ENCODE measurements at places on chromosomes 13 and 19.

GRCh38 chr13:104098421-104098820, 1032.2 kb upstream of the SLC10A2 start:
- no peak for DNase-seq

GRCh38 chr19:35090506-35091214, 25.0 kb upstream of the FXYD3 start:
- peak; percentile 12 for DNase-seq

- DNase-seq: peak; percentile 30
These were observed 11.9 kb upstream of the GDF15 start for GRCh38 chr19:18373892-18374629.

DNA sequence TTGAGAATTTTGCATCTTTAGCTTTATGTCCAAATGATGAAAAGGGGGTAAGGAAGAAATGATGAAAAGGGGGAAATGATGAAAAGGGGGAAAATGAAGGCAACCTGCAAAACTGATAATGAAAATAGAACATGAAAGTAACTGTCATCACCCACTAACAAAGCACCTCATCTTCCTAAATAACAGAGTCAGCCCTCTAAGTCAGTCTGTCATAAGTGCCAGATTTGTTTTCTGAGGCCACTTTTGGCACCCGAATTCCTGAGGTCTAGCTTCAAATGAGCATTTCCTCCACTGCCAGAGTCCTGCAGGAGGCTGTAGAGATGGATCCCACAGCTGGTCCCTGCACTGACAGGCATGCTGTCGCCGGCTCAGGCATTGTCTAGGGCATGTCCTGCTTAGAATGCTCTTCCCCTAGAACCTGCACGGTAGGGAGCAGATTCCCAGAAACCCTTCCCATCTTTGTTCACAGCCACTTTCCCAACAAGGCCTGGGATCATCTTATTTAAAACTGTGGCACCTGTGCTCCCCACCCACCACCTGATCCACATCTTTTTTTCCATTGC, 25.3 kb downstream of the RAP2A start:
- DNase-seq: no peak

DNA sequence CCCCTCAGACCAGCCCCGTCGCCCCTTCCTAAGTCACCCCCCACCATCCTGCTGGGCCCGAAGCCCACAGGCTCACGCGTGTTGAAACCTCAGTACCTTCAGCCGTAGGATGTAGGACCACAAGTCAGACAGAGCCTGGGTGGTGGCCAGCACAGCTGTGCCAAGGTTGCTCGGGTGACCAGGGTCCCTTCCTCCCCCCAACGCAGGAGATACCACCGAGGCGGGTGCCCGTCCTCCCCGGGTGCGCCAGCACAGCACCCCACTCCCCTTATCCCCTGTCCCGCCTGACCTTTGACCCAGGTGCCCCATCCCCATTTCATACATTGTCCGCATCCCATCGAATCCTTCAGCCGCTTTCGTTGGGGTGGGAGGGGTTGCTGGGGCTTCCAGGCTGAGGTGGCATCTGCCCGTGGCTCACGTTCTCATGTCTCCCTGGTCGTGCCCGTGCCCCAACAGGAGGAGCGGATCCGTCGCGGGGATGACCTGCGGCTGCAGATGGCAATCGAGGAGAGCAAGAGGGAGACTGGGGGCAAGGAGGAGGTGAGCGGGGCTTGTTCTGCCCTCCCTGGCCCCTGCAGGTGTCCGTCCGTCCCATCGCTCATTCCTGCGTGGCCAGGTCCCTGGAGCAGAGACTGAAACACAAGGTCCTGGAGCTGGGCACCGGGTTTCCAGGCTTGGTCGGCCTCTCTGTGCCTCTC, 14.5 kb downstream of the EPN1 start:
- no peak for DNase-seq

DNA sequence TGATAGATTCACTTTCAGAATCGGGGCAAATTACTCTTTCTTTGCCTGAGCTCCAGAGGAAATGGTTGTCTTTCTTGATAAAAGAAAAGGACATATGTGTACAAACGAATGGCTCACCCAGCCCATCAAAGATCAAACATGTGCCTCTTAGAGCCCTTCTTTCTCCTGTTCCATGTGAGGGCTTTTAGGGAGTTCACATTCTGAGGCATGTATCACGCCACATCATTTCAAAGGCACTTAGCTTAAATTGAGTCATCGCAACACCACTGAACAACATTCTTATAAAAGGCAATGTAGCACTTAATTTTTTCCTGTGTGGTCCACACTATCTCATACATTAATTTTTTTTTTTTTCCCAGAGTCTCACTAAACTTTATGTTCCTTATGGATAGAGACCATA, 521.0 kb downstream of the SUCLA2 start:
- no peak for DNase-seq

DNA sequence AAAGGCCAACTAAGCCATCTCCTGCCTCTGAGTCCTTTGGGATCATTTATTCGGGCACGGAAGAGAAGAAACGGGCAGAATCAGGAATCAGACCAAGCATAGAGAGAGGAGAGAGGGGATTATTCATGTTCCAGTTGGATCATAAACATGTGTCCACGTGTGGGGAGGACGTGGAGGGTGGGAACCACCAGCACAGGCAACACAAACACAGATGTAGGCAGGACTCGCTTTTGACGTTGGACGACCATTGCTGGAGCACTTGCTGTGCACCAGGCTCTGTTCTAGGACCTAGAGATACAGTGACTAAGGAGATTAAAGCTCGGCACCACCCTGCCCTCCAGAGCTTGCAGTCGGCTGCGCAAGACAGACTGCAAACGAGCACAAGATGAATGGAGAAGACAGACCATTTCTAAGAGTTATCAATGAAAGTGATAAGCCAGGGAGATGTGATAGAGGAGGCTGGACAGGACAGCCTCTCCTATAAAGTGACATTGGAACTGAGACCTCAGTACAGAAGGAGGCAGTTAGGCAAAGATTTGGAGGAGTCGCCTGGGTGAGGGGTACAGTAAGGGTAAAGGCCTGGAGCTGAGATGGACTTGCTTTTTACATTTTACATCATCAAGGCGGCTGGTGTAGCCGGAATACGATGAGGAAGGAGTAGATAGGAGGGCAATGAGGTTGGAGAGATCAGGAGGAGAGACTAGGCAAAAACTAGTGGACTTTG, 716 bp downstream of the SH2D3A start:
- DNase-seq: no peak

DNA sequence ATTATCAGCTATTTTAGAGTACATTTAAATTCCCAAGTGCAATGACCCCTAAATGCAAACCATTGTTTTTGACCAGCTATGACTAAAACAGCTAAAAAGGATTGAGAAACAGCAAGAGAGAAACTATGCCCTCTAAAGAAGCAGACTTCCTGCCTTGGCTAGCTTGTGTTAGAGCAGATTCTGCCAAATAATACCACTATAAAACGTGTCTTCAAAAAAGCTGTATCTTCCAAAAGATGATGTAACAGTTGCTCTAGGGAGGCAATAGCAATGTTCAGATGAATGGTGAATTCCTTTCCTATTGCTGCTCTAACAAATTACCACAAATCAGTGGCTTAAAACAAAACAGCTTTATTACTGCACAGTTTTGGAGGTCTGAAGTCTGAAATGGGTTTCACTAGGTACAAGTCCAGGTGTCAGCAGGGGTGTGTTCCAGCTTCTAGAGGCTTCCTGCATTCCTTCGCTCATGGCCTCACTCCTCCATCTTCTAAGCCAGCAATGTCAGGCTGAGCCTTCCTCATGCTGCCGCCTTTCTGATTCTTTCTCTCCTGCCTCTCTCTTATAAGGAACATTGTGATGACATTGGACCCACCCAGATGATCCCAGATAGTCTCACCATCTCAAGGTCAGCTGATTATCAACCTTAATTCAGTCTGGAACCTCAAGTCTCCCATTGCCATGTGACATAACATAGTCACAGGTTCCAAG, 84.5 kb downstream of the LRRC63 start:
- DNase-seq: no peak

GRCh38 chr19:31518216-31519020, 169.2 kb upstream of the TSHZ3 start:
- no peak for DNase-seq

DNA sequence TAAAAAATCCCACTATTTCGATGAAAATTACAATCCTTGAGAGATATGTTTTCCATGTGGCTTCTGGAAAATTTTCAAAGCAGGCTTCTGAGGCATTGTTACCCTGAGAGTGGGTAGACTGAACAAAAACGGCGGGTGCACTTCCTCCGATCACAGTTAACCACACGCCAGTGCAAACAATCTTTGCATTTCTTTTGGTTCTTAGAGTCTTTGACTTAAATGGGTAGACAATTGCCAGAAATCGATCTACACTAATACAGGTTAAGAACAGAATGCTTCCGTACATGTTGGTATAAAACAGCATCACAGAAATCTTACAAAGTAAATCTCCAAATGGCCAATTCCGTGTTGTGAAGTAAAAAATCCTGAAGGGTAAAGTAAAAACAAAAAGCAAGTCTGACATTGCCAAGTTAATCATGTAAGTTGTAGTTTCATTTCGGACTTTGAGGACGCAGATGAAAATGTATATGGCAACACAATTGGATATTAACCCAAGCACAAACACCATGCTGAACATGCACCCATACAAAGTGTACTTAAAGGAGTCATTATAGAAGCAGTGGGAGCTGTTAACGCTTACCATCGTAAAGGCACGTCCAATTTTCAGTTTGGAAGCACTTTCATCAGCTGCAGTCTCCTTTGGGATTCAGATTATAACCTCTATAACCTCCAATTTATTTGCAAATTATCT, 927 bp downstream of the LPAR6 start:
- DNase-seq: no peak

DNA sequence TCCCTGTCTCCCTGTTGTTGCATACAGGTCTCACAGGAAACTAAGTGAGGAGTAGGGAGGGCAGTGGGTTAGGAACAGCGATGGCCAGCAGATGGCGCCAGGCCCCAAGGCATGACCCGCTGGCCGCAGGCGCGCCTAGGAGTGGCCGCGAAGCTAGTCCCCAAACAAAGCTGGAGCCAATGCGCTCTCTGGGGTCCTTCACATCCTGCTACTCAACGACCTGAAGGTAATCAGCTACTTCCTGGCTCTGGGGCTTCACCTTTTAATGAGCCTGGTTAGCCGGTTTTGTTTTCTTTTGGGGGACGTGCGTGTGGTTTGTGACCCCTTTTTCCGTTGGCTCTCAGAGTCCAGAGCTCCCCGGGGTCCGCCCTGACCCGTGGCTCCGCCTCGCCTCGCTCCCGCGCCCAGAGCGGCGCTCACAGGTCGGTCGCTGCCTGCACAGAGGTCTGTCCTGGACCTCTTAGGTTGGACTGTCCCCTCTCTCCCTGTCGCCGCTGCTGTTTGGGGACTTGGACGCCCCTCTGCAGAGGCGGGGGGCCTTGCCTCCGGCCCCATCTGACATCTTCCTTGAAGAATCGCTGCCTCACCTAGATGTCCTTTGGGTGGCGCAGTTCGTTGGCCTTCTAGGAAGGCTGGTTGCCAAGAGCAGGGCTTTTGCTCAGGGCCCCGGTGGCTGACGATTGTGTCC, 62.2 kb upstream of the GTF3A start:
- DNase-seq: peak; percentile 66

GRCh38 chr13:26011996-26012821, 39.6 kb downstream of the SHISA2 start:
- DNase-seq: peak; percentile 48

DNA sequence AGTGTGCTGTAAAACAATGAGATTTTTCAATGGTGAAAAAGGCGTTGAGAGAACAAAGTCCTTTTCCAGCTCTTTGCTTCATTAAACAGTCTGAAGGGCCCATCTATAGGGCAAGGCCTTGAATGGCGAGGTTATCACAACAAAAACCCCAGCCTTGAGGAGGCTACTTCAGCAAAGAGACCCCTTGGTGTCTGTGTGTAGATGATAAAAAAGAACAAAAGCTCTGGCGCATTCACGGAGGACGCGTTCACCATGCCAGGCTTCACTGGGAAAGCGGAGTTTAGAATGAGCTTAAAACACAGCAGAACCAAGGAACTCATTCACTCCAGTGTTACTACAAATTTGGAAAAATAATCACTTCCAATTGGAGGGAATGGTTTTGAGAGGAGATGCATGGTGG, 530.0 kb upstream of the ARGLU1 start:
- no peak for DNase-seq

DNA sequence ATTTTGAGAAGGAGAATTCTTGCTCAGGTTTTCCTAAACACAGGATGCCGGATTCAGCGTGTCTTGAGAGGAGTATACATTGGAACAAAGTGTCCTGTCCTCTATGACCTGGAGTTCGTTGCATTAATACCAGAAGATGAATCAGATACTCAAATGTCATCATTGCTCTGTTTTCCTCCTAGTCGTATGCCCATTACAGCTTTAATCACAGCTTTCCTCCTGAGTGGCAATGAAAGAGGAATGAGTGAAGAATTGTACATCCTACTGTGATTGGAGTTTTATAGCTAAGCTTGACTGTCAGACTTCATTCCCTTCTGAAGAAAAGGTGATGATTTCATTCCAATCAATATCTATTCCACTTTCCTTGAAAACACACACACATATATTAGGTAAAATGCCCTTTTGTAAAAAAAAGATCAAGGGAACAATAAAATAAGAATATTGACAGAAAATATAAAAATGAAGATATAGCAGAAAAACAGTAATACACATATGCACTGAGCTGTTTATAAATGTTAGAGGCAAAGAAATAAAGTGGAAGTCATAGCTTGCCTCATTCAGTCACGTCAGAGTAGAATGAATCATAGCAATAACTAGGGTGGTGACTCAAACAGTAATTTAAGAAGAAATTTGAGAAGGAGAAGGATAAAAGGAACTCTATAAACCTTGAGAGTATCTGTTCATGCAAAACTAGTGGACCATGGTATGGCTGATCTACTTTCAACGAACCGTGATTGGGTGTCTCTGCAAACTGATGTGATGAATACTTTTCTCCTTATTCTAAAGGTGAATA, 501.5 kb downstream of the SUCLA2 start:
- no peak for DNase-seq

- DNase-seq: no peak
These were observed 6.1 kb upstream of the SERPINE3 start for GRCh38 chr13:51333421-51333820.

DNA sequence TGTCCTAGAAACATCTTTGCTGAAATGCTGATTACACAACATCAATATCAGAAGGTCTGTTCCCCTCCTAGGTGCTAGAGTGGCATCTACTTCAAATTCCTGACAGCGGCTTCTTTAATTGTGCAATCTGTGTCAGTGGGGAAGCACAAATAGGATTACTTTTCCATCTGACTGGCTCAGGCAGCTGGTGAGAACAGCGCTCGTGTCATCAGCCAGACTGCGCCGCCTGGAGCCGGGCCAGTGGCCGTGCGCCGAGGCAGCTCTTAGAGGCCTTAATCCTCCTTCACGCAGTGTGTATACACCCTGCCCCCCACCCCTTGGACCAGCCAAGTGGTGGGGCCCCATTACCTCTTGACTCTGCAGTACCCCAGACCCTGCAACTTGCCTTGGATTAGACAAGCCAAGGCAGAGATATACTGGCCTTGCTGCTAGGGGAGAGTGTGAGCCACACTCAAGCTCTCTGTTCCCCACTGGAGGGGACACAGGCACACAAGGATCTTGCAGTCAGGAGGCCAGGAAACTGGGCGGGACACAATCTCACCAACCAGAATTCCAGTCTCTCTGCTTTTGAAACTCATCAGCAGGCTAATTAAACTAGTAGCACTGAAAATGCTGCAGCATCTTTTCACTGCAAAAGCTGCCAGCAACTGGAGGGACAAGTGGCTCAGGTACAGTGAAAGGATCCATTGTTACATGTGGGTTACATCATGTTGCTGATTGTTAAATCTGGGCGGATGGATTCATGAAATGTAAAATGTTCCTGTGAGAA, 48.9 kb upstream of the EPHX3 start:
- DNase-seq: no peak

Data from stimulated activated naive CD4-positive, alpha-beta T cell treated with Interleukin-2 at 50 U/mL for 16 hours (primary cell).